ENCODE measurements at places on chromosomes 3 and 15. TPM values are rescaled to one million over a fixed set of nuclear protein-coding genes. Genes with fewer than 3 reads are reported as not detected.

CHRNA7 gene
- total RNA-seq, result 1.9 TPM

GRCh38 chr3:2896308-2896939 is 213.8 kb downstream of the IL5RA start:
- no peak for DNase-seq

GRCh38 chr15:89401631-89402517 is 67.2 kb upstream of the POLG start:
- no peak for DNase-seq

DNA sequence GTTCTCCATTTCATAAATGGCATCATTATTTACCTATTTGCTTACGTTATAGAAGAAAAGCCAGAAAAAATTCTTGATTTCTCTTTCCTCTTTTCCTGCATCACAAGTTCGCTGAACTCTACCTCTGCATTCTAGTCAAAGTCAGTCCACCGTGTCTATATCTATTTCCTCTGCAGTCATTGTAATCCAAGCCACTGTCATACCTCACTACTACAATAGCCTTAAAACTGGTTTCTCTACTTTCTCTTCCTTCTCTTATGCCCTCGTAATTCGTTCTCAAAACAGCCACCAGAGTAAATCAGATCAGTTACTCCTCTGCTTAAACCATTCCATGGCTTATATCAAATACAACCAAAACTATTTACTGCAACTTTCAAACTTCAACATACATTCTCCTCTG is 13.4 kb upstream of the FAM81A start:
- DNase-seq, result no peak

GRCh38 chr15:26667222-26667988 is 105.5 kb downstream of the GABRB3 start:
- DNase-seq, result no peak

- DNase-seq, result no peak
These were observed 417 bp downstream of the TBCCD1 start for GRCh38 chr3:186566772-186567071.

Measured in esophagus squamous epithelium (tissue), 5 donors.